ENCODE measurements at places on chromosomes 7 and 10.

- no peak for DNase-seq
Observed at GRCh38 chr7:89666136-89666835, 488.0 kb upstream of the STEAP1 start.

GRCh38 chr7:8285155-8285554, 23.2 kb upstream of the ICA1 start:
- no peak for DNase-seq

GRCh38 chr10:51427758-51428157, 271.6 kb downstream of the CSTF2T start:
- DNase-seq: no peak

DNA sequence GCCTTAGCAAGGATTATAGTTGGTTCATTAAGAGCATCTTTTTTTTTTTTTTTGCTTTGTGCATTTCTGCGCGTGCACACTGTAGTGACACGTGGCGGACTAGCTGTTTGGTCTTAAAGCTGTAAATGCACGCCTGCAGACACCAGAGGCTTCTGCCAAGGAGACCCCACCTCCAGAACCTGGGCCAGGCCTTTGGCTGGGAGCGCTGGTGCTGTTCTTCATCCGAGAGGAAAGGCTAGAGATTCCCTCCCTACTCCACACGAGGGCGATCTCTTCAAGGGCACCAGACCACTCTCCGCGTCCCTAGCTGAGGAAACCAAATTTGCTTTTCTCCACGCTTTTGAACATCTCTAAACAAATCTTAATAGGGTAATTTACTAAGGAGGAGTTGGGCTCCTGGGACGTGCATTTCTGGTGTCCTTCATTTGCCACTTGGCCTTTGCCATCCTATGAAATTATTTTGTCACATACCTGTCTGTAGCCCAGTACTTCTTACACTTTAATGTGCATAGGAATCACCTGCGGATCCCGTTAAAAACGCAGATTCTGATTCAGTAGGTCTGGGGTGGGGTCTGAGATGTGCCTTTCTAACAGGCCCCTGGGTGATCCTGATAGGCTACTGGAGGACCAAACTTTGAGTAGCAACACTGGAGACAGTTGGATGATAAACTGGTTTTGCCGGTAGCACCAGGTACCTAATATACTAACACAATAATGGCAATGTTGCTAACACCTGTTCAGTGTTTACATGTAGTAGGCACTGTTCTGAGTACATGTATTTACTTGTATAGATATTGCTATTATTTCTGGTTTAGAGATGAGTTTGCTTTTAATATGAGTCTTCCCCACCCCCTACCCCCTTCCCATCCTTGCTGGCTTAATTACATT, 1.3 kb upstream of the SLC26A5 start:
- DNase-seq: peak; percentile 47

GRCh38 chr10:3085785-3086567, 18.6 kb downstream of the PFKP start:
- DNase-seq: no peak

DNA sequence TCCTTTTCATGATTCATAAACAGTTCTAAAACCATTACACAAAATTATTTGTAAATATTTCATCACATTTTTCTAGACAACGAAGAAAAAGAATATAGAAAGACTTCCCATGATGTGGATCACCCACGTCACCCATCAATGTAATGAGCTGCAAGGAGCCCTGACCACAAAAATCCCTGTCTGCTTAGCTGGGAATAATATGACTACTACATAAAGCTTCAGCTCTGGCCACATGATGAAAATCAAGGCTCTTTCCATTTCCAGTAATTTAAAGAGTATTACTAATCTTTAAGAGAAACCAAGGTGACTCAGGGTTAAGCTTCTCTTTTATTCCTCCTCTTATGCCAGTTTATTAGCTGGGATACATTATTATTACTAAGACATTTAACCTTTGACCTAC, 180.8 kb upstream of the CACNA2D1 start:
- DNase-seq: no peak

DNA sequence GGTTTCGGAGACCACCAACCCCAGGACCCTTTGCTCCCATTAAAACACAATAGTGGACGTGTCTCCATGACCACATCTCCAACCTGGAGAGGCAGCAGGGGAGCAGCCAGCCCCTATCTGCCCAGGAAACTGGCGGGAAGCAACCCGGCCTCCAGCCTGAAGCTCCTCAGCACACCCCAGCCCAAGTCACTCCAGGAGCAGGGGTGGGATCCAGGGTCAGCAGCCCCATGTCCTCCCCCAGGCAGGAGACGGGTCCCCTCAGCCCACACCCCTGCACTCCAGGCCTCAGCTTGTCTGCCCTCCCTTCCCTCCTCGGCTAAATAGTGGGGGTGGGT, 601 bp downstream of the ADAM8 start:
- no peak for DNase-seq

GRCh38 chr10:110483633-110484032, 14.1 kb upstream of the DUSP5 start:
- DNase-seq: no peak

DNA sequence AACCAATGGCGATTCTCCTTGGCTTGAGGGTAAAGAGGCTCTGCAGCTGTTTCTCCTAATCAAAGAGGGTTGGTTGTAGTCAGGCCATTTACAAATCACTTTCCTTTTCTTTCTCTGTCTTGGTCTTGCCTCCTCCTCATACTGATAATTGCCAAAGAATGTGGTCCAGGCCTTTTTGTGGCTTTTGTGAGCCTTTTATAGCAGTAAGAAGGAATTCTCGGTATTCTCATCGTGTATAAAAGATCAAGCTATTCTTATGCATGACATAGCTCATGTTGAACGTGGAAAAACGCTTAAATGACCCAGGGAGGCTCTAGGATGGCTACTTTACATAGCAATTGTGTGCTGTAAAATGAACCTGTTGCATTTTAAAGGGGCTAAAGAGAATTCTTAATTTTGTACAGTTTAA, 62.6 kb downstream of the RBM20 start:
- no peak for DNase-seq

GRCh38 chr10:116744163-116744753, 1.9 kb upstream of the HSPA12A start:
- no peak for DNase-seq

DNA sequence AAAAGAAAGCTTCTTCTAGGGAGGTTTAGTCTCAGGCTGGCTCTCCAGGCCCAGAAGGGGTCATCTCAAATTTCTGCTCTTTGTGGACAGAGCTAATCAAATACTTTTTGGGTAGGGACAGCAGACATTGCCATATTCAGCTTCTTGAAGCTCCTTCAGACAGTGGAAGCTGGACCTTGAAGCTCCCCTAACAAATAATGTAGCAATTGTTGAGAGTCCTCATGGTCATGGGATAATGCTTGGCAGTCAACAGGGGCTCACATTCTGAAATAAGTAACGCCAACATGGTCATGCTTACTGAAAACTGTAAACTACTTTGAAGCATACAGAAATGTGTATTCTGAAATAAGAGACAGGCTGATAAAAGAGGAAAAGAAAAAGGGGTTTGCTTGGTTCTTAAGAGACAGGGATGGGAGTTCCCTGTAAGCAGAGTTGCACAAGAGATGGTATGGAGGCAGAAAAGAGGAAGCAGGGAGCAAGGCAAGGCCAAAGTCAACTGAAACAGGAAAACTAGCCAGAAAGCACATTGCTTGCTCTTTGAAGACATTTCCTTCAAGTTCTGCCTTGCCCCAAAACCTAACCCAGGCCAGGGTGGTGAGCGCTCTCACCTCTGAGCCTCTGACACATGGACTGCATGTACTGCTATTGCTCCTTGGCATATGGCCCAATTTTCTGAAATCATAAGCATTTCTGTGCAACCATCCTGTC, 53.1 kb upstream of the KMT2E start:
- DNase-seq: no peak

GRCh38 chr10:13329565-13329964, 18.5 kb downstream of the SEPHS1 start:
- no peak for DNase-seq

- no peak for DNase-seq
Observed at GRCh38 chr10:119132521-119133345, 28.8 kb downstream of the DENND10 start.

DNA sequence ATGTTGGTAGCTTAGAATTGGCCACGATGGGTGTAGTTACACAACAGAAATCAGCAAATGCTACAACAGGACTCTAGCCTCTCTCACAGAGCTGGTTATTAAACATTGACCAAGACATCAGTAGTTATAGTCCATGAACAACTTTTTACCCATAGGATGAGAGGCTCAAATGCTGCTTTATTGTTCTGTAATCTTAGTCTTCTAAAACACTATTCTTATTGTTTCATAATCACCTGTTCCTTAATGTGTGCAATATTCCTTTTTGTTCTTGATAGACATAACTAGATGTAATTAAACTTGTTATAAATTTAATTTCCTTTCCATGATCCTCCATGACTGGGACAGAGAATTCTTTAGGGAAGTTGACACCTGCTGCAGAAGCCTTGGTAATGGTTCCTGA, 356.9 kb downstream of the EXOC4 start:
- no peak for DNase-seq

GRCh38 chr10:73859428-73859783, 14.9 kb downstream of the CAMK2G start:
- DNase-seq: no peak

GRCh38 chr7:141975806-141976523, 2.4 kb upstream of the TAS2R38 start:
- peak; percentile 89 for DNase-seq

DNA sequence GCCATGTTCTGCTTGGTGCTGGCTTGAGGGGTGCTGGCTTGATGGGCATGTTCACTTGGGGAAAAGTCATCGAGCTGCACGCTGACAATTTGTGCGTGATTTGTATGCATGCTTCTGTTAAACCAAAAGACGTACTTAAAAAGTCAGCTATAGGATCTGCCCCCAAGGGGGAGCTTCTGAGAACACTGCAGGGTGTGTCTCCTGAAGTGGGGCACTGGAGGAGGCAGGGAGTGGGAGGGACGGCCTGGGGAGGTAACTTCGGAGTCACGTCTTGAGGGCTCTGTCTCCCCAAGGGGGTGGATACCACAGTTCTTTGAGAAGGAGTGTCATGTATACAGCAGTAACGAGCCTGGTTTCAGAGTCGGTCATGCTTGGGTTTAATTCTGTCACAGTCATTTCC, 406.5 kb downstream of the PLXNA4 start:
- no peak for DNase-seq

- DNase-seq: no peak
Observed at GRCh38 chr7:44258865-44259546, 58.2 kb downstream of the YKT6 start.

GRCh38 chr10:60549686-60550085, 160.0 kb upstream of the ANK3 start:
- no peak for DNase-seq

DNA sequence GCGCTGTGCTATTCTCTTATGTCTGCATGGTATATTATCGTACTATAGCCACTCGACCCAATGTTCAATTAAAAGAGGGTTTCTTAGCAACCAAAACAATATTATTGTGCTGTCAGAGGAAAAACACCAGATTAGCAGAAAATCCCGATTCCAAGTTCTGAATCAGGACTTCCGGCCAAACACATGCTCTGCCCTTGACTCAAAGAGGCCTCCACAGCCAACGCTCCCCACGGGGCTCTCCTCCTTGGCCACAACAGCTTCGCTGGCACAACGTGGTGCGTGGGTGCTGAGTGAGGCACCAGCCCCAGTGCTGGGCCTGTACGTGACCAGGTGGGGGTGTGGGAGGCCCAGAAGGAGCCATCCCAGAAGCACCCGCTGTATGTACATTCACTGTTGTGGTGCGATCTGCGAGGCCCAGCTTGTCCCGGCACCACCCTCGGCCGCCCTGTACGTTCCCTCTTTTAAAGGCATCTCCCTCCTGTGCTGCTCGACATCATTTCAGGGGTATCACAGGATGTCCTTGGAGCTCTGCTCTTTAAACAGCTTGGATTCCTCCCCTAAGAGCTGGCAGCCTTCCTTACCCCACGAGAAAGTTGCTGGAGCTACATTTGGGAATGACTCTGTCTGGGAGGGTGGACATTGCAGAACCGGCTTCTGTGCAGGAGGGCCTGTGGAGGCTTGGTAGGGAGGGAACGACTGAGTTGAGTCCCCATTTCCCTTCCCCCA, 736.2 kb downstream of the PARD3 start:
- no peak for DNase-seq

GRCh38 chr7:140048989-140049338, 13.8 kb downstream of the PARP12 start:
- no peak for DNase-seq

DNA sequence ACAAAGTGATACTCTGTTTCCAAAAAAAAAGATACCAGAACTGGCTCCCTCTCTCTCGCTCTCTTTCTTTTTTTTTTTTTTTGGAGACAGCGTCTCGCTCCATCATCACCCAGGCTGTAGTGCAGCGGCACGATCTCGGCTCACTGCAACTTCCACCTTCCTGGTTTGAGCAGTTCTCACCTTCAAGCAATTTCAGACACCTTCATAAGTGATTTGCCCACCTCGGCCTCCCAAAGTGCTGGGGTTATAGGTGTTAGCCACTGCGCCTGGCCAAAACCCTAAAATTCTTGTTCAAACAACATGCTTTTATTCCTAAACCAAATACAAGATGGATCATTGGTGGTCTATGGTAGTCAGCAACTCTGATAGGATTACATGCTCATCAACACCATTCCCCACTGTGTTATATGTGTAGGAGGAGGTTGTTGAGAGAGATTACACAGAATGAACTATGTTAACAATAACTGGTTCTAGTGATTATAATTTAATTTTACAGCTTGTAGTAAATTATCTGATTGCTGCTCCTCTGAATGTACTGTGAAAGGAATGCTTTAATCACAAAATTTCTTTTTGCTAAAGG, 15.5 kb downstream of the ACBD5 start:
- DNase-seq: no peak

GRCh38 chr7:149866779-149867447, 6.9 kb upstream of the ATP6V0E2 start:
- DNase-seq: no peak

GRCh38 chr7:127417346-127417745, 24.8 kb upstream of the ZNF800 start:
- DNase-seq: no peak

GRCh38 chr10:114779803-114780576, 41.6 kb upstream of the FHIP2A start:
- no peak for DNase-seq

DNA sequence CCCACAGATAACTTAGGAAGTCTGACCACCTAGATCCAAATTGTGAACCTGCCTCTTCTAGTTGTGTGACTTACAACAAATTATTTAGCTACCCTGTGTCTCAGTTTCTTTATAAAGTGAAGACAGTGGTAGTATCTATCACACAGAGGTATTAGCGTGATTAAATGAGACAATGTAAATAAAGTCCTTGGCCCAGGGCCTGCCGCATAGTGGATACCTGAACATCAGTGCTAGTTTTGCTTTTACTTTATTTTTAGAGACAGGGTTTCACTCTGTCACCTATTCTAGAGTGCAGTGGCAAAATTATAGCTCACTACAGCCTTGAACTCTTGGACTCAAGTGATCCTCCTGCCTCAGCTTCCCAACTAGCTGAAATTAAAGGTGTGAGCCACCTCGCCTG, 177.1 kb downstream of the CDK14 start:
- no peak for DNase-seq

GRCh38 chr10:90451283-90451682, 406.6 kb downstream of the HTR7 start:
- no peak for DNase-seq

- DNase-seq: no peak
Observed at GRCh38 chr10:36126076-36126475, 484.0 kb upstream of the FZD8 start.

Data from NCI-H774 (cell line).